AML-193 (cell line): ENCODE measurements at places on chromosomes 6 and 20.

GRCh38 chr6:13012977-13013680 is 296.6 kb downstream of the PHACTR1 start:
- no peak for DNase-seq

DNA sequence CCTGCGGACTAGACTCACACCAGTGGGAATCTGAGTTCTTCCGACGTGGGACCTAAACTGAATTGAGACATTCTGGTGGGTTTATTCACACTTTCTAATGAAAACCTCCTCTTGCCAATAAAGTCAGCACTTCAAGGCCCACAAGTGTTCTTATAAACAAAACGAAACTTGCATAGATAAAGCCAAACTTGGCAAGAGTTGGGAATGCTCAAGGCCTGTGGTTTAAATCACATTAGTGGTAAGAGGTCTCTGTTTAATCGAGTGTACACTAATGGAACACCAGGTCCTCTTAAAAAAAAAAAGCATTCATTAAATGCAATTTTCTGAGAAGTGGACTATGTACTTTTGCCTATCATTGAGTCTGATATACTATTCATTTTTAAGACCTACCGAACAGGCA is 143.3 kb downstream of the SMOC2 start:
- DNase-seq = no peak

DNA sequence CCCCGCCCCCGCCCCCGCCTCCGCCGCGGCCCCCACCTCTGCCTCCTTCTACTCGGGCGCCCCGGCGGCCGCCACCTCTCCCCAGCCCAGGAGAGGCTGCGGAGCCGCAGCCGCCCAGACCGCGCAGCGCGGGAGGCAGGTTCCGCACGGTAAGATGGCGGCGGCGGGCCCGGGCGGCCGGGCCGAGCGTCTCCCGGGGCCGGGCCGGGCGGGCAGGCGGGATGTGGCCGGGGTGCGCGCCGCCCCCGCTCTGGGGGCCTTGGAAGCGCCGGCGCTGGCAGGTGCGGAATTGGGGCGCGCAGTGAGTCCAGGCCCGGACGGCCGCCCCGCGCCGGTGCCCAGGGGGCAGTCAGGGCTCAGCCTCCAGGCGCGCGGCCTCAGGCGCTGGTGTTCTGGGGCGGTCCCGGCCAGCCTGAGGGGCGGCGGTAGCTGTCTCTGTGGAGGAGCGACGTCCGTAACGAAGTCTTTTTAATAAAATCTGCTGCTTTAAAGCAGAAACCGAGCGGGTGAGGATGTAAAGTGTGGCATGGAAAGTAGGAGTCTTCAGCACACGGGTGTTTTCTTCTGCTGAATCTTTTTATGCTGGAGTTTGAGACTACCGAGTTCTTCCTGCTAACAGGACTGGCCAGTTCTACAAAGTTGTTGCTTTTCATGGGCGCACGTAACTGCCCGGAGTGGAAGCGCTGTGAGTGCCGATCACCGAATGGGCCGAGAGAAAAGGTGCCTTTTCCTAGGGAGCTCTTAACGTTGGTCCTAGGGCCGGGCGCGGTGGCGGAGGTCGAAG is at the start of gene GID8:
TSS of gene GID8 (plus strand) at position 43 of the 784 bp plus-strand sequence. CDS start 3,356 bp downstream, outside the sequence.
- DNase-seq = peak; percentile 13

DNA sequence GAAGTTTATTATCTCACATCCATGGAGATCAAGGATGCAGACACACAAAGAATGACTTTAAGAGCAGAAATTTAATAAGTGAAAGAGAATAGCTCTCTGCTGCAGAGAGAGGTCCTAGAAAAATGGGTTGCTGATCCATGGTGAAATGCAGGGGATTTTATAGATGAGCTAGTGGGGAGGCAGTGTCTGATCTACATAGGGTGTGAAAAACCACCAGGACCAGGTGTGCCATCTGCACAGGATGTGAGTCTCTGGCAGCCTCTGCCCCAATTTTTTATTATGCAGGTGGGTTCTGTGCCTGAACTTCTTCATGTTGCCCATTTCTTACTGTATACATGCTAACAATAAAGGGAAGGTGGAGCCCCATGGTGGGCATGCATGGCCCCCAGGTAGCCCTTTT is 19.9 kb upstream of the NANP start:
- DNase-seq = no peak

GRCh38 chr6:43405354-43405753 is 22.0 kb upstream of the ABCC10 start:
- no peak for DNase-seq

- DNase-seq = no peak
Observed at GRCh38 chr6:30769088-30769852, 24.9 kb upstream of the IER3 start.

GRCh38 chr20:16292226-16292880 is 280.9 kb downstream of the KIF16B start:
- DNase-seq = no peak

- DNase-seq = no peak
Observed at GRCh38 chr6:333379-334002, 41.2 kb downstream of the DUSP22 start.

GRCh38 chr6:144714021-144714712 is 429.0 kb downstream of the UTRN start:
- no peak for DNase-seq

DNA sequence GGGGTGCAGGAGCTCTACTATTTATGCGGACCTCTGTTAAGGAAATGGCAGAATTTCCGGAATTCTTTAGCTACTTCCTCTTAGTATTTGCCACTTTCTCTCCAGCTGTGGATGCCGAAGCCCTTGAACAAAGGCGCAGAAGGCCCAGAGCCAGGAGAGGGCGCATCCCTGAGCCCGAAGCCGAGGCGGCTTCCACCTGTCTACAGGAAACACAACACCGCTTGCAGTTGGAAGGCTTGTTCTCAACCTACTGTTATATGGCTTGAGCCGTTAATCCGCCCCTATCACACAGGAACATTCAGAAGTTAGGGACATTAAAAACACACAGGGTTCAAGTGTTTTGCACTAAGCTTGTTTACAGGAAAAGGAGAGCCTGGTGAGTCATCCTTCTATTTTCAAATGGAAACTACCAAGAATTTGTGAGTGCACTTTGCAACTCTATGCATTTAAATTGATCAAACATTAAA is 417.1 kb downstream of the BCKDHB start:
- DNase-seq = no peak

GRCh38 chr6:54771968-54772367 is 74.6 kb upstream of the FAM83B start:
- DNase-seq = no peak

DNA sequence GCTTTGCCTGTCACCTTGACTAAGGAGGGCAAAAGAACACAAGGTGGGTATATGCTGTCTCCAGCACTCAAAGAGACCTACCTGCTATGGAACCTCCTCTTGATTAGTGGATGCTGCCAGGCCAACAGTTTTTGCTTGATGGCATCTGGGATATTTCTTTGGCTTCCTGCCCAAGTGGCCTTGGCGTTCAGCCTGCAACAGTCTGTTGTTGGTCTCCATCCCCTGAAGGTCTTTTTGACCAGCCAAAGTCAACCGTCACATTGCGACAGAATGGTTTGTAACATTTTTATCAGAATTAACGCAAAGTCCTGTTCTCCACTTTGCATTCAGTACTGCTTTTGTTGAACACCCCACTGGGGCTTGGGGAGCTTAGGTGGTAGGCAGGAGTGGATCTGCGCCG is 37.1 kb downstream of the SERPINB1 start:
- DNase-seq = peak; percentile 81

DNA sequence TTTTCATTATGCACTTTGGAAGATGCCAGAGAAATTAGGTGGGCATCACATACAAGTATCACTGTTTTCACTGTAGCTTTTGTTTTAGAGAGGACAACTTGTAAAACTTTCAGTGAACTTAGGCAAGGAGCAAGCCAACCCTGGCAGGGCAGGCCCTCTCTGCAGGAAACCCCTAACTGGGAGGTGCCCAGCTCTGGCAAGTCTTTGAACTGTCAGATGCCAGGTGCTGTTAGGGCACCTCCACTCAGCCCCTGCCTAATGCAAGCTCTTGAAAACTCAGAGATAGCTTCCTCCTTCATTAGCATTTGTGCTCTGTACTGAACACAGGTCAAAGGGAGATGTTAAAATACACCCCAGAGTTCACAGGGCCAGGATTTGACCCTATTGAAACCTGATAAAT is 774.2 kb upstream of the FLRT3 start:
- no peak for DNase-seq

DNA sequence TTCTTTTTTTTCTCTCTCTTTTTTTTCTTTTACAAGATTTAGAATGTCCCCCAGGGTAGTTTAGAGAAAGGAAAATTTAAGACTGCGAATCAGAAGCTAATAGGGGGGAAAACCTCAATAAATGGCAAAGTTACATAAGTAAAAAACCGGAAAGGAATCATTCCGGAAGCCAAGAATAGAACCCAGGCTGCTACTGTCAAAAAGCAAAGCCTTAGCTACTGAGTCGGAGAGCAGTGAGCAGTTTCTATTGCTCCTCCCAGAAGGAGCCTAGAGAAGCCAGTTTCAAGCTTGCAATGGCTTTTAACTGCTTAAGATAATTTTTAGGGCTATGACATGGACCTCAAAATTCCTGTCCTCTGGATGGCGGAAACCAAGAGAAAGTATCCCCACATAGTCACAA is 31.6 kb downstream of the SAMD5 start:
- DNase-seq = no peak

- DNase-seq = no peak
Observed at GRCh38 chr6:36414481-36414880, 27.0 kb upstream of the ETV7 start.

- DNase-seq = peak; percentile 81
Observed at GRCh38 chr6:27478706-27479318, 5.9 kb upstream of the ZNF184 start.

DNA sequence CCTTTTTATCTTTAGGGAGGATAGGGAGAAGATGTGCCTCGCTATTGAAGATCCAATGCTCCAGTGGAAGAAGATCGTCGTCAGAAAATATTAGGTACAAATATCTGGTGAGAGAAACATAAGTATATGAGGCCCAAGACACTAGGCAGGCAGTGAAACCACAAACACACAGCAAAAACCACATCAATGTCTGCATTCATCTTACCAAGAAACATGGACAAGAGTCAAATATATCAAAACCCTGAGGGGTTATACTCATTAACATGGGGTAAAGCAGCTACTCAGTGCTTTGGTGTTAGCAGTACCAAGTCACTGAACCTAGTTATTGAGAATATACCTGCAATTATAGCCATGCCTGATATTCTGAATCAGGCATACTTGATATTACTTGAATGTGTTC is 101.4 kb upstream of the FAM184A start:
- no peak for DNase-seq

DNA sequence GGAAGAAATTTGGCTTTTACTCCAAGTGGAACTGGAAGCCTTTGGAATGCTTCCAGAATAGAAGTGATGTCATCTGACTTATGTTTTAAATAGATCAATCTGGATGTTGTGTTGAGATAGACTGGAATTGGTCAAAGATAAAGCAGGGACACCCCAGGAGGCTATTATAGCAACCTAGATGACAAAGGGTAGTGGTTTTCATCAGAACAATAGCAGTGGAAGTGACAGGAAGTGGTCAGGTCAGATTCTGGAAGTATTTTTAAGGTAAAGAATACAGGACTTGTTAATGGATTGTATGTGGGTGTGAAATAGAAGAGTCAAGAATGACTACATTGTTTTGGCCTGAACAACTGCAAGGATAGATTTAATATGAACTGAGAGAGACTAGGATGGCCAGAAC is 191.4 kb downstream of the ADGRB3 start:
- no peak for DNase-seq

DNA sequence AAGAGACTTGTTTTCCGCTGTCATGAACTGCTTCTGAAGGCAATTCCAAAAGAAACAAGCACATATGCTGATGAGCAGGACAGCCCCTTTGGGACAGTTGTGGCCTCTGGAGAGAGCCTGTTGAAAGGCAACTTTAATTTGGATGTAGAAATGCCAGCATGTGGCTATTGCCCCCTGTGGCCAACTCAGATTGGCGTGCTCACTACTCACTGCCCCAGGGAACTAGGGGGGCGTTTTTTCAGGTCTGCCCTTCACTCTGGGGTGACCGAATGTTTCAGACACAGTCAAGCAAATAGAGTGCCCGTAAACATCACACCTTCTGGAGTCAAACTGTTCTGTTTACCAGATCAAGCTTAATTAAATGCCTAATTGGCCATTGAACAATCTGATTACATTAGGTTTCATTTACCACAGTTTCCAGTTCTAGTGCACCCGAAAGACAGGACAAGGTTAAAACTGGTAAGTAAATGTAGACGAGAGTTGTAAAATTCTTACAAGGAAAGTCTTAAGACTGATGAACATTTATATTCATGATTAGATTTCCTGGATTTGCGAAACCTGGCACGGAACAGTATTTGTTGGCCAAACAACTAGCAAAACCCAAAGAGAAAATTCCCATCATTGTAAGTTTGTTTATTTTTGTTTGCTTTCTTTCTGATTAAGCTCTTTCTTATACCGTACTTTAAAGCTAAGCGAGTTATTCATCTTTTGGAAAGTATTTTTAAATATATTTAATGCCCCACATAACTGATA is 75.9 kb upstream of the SYNJ2 start:
- no peak for DNase-seq

- DNase-seq = no peak
Observed at GRCh38 chr6:33431880-33432541, 12.1 kb downstream of the SYNGAP1 start.

- DNase-seq = no peak
Observed at GRCh38 chr20:52840041-52840440, 132.1 kb upstream of the TSHZ2 start.

DNA sequence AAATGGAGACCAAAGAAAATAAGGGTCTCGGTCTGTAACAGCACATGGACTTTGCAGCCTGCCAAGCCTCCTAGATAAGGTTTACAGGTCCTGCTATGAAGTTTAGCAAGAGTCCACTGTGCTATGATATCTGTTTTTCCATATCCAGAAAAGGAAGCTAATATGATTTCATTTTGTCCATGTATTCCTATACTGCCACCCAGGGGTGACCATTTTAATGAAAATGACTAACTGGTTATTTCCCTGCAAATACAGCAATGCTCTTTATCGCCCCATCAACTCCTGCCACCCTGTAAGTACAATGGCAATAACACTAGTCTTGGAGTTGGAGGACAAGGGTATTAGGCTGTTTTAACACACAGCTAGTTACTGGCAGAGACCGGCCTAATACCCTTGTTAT is 115.2 kb upstream of the GLP1R start:
- DNase-seq = peak; percentile 42

DNA sequence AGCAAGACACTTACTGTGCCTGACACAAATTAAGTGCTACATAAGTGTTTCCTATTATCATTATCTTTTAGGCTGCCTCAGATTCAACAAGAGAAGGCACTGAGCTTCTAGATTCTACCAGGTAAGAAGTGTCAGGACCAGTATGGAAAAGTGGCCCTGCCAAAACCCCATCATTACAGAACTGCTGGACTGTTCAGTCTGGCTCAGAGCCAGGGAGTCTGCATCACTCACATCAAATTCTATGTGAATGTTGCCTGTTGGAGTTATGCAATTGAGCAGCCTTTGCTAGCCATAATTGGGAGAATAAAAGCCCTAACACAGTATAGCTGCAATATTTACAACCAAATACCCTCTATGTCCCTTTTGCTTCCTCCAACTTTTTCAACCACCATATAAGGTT is 70.9 kb downstream of the ATG5 start:
- DNase-seq = no peak

GRCh38 chr6:124748778-124749177 is 213.5 kb upstream of the RNF217 start:
- no peak for DNase-seq
